ENCODE measurements at places on chromosomes 3 and 15.

DNA sequence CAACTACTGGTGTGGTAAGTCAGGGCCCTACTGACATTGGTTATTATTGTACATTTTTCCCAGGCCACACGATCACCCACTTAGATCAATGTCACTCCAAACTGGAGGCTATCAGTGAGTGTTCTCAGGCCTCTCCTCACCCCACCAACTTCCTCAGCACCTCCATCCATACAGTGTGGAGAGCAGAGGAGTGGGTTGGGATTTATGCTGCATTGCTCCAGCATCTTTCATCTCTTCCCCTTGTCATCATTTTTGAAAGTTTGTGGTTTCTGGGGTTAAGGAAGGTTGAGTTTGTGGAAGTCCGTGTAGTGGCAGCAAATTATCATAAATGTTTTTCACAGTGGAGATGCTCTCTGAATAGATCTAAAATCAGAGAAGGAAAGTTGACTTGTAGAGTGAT lies 60.2 kb downstream of the TLNRD1 start:
- no peak for DNase-seq

GRCh38 chr3:5798809-5799208 lies 611.3 kb downstream of the EDEM1 start:
- no peak for DNase-seq

GRCh38 chr3:4548780-4549179 lies 55.6 kb downstream of the ITPR1 start:
- no peak for DNase-seq

DNA sequence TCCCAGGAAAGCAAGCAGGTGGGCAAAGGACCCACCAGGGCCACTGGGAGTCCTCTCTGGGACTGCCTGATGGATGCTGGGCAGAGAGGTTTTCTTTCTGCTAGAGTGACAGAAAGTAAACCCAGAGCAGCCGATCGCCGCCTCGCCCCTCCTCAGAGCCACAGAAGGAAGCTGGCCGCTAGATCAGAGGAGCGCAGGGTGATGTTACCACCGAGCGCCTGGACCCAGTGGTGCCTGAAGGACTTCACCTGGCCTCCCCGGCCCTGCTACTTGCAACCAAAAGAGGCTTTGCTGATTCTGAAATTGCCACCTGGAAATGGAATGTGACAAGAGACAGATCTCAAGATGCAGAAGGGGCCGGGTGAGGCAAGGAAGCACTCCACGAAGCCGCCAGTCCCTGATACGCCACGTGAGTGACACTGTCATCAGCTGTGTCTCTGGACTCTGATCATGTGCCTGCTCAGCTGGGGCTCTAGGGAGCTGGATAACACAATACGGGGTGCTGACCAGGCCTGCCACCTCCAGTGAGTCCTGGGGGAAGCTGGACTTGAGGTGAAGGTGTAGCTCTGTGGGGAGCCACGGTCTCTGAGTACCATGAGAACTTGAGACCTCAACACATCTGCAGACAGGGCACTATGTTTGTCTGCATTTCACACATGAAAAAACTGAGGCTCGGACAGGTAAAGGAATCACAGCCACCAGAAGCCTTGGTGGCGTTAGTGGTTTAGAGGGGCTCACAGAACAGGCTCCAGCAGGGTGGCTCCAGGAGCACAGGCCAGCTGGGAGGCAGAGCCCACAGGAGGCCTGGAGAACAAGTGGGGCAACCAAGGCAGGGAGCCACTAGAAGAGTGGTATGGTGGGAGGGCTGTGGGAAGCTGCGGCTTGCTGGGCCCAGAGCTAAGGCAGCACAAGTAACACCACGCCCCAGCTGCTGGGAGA lies 137.9 kb upstream of the PRR20G start:
- DNase-seq = no peak

- no peak for DNase-seq
These were observed 36.7 kb upstream of the SLC6A11 start for GRCh38 chr3:10779293-10779805.

DNA sequence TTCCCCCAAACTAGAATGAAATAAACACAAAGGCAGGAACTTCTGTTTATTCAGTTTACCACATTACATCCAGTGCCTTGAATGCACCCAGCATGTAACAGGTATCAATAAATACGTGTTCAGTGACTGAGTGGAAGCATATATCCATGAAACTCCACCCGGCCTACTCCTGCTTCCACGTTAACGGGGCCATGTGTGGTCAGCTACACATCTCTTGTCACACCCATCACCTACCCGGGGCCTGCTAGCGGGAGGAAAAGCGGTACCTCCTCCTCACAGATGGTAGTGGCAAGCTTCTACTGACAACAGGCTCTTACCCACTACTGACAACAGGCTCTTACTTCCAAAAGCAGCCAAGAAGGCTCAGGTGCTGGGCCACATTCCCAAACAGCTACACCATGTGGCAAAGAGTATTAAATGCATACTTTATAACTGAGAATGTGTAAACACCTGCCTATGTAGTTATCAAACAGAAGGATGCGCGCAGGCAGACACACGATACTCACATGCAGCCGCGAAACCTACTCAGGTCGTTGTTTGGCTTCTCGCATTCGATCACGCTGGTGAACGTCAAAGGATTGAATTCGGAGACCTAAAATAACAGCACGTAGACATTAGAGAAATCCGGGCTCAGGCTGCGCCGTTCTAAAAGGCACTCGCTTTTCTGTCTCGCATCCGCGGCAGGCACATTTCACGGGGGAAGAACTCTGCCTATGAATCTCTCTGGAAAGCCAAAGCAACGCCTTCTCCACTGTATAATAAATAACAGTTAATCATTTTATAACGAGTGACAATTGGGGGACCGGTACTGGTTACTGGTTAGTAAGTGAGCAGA lies 127.4 kb downstream of the ATP10A start:
- DNase-seq = no peak

- no peak for DNase-seq
These were observed 302.0 kb downstream of the CHST2 start for GRCh38 chr3:143421556-143421955.

- DNase-seq = no peak
These were observed 304.9 kb upstream of the ADAMTS9 start for GRCh38 chr3:64992530-64993285.

- no peak for DNase-seq
These were observed 175.9 kb downstream of the PDZRN3 start for GRCh38 chr3:73448761-73449301.

DNA sequence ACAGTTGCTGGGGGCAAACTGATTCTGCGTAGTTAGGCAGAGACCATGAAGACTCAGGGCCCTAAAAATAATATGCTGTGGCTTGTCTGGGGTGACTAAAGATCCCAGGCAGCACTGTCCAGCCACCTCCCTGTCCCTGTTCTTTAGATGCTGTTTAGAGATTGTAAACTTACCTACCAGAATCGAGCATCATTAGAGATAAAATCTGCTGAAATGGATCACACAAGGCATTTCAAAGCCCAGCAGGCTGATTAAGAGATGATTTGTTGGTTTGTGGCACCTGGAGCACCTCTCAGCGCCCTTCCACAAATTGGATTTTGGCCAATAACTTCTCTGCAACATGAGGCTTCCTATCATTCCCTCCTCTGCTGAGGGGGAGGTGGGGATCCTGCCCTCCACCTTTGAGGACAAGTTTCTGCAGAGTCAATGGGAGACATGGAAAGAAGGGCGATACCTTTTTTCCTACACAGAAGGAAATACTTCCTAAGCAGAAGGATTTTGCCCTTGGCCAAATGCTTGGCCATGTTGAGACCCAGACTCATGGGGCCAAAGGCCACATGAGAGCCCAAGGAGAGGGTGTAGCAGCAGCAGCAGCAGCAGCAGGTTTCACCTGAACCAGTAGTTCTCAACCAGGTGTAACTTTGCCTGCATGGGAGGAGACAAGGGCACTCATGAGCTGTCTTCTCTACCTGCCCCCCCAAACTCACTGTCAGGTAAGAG lies 37.5 kb downstream of the SEMA5B start:
- no peak for DNase-seq

GRCh38 chr15:77513226-77513625 lies 92.5 kb downstream of the HMG20A start:
- no peak for DNase-seq

GRCh38 chr15:39478996-39479395 lies 101.9 kb upstream of the THBS1 start:
- DNase-seq = no peak

- no peak for DNase-seq
These were observed 88.5 kb upstream of the LIMD1 start for GRCh38 chr3:45506084-45506483.

GRCh38 chr3:147407114-147407497 lies 763 bp upstream of the ZIC4 start:
- no peak for DNase-seq

DNA sequence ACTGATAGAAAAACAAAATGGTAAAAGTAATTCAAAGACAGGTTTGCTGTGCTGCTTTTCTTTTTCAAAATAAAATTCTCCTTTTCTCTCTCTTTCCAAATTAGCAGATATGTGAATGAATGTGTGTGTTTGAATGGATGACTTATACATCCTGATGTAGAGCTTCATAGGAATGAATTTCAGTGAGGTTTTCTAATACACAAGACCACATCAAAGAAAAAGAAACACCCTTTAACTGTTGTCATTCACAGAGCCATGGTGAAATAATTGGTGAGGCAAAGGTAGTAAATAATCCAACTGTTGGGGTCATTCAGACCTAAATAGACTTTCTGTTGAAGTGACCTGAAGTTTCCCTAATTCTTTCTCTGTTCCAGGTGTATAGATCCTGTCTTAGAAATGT lies 139.1 kb upstream of the ZPLD1 start:
- no peak for DNase-seq

DNA sequence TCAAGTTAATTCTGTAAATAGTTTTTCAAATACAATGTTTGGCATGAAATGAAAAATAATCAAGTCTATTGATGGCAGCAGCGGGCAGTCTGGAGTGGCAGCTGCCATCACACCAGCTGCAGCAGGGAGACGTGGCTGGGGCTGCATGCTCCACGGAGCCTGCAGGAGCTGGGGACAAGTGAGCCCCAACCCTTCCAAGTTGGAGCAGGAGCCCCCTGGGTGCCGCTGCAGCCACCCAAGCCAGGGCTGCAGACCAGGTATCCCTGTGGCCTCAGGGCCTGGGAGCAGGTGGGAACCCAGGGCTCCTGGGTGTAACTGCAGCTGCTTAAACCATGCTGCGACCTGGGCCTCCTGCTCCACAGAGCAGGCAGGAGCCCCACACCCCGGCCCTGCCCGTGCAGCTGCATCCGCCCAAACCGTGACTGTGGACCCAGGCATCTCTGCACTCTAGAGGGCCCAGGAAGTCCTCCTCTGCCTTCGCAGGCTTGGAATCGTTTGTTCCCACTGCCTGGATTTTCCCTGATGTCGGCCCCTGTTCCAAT lies 257.4 kb downstream of the PLOD2 start:
- no peak for DNase-seq

DNA sequence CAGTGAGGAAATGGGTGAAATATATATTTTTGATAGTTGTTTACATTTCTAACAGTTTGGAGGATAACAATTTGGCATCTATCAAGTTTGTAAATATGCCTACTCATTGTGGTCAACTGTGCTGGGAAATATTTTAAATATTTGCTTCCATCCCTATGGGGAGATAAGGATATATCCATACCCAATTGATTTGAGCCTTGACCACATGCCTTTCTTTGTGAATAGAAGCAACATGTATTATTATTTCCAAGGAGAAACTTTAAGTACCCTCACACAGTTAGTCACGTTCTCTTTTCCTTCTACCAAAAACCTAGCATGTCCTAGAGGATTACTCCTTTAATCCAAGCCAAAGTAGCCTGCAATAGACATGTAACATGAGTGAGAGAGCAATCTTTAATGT lies 245.4 kb upstream of the CBLB start:
- no peak for DNase-seq

DNA sequence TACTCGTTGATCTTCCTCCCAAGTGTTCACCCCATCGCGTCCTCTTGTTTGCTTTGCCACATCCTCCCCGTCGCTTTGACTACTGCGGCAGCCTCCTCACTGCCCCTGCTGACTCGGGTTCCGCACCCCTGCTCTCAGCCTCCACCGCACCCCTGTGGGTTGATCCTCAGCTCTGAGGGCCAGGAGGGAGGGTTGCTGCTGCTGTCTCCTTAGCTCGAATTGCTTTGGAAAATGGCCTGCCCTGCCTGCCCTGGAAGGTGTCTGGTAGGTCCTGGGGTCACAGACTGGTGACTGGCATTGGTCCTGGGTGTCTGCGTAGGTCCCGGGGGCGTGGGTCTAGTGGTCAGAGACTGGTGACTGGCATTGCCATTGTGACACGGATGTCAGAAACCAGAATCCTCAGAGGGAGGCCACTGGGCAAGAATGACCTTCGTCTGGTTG lies 9.4 kb downstream of the MUC4 start:
- peak; percentile 9 for DNase-seq

GRCh38 chr3:28645149-28645548 lies 296.5 kb upstream of the AZI2 start:
- no peak for DNase-seq

DNA sequence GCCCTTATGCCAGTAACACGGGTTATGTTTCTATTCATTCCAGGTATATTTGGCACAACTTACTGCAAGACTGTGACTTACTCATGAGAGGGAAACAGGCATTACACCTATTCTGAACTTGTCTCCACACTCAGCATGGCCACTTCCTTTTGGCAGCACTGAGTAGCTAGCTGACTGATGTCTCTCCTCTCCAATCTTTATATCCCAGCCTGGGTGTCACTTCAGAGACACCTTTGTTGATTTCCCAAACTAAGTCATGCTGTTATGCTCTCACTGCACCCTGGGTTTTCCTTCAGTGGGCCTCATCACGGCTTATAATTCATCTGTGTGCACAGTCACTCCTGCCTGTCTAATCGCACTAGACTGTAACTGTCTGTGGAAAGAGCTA lies 114.8 kb downstream of the MYLK start:
- no peak for DNase-seq

DNA sequence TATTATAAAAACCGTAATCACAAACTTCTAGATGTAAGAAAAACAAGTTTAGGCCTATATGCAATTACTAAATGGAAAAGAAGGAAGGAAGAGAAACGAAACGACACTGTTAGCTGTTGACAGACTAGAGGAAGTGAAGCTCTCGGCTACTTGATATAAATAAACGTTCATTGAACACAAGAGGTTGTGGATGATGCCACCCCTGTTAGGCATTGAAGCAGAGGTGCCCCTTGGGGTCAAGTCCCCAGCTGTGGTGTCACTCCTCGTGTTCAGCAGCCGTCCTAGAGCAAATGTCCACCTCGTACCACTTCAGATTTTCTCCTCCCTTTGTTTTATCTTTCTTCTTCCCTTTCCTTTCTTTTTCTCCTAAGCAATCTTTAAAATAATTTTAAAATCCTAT lies 146.5 kb upstream of the UBE2E1 start:
- DNase-seq = no peak

- DNase-seq = no peak
These were observed 76.6 kb downstream of the CPN2 start for GRCh38 chr3:194274424-194275085.

DNA sequence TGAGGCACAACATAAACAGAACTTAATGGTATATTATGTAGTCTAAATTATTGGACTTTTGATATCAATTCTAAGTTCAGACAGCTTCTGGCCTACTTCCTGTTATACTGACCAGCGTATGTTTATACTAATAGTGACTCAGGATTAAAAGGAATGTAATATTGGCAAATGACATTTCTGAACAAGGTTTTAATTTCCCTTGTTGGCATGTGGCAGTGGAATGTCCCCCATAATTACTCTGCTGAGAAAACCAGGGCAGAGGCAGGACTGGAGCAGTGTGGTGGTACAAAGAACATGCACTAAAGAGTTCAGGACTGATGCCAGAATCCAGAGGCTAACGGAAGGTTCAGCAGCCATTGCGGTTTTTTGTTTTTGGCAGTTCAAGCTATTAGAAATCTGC lies 184.0 kb downstream of the KCNAB1 start:
- no peak for DNase-seq
